ENCODE measurements at places on chromosomes 2 and 18.

DNA sequence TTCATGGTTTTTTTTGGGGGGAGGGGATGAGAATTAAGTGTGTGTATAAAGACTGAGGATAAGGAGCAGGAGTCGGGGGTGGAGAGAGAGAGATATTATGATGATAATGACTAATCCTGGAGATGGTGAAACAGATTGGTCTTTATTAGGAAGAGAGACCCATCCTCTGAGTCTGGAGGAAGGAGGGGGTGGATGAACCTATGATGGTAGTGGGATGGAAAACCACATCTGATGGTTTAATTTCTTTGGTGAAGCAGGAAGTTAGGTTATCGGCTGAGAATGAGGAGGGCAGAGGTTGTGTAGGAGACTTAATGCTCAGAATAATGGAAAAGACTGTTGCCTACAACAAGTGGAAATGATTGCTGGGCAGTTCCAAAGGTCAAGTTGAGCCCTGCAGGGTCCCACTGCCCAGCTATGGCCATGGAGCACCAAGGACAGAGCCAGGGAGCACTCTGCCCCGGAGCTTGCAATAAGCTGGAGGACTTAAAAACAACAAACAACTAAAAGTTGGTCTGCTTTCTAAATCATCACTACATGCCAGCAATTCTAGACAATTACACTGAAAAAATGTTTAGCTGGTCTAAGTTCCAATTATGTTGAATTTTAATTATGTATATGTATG lies 7.9 kb downstream of the SLC16A14 start:
- DNase-seq, result no peak

DNA sequence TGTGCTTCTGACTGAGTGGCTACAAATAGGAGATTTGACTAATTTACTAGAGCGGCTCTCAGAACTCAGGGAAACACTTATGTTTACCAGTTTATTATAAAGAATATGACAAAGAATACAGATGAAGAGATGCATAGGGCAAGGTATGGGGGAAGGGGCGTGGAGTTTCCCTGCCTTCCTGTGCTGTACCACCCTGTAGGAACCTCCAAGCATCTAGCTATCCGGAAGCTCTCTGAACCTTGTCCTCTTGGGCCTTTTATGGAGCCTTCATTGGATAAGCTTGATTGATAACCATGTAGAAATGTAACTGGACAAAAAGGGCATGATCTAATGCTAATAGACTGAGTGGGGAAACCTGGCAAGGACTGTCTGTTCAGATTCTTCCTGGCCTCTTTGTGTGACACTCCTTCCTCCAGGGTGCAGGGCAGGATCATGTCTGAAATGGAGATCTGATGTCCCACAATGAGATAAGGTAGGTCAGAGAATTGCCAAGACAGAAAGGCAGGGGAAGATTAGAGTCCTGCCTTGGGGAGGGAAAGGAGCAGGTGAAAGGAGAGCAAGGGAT lies 101.8 kb upstream of the NPAS2 start:
- no peak for DNase-seq

GRCh38 chr2:162125138-162125537 lies 26.9 kb downstream of the GCG start:
- DNase-seq, result no peak

- no peak for DNase-seq
These were observed 16.0 kb downstream of the SATB2 start for GRCh38 chr2:199441759-199442158.

DNA sequence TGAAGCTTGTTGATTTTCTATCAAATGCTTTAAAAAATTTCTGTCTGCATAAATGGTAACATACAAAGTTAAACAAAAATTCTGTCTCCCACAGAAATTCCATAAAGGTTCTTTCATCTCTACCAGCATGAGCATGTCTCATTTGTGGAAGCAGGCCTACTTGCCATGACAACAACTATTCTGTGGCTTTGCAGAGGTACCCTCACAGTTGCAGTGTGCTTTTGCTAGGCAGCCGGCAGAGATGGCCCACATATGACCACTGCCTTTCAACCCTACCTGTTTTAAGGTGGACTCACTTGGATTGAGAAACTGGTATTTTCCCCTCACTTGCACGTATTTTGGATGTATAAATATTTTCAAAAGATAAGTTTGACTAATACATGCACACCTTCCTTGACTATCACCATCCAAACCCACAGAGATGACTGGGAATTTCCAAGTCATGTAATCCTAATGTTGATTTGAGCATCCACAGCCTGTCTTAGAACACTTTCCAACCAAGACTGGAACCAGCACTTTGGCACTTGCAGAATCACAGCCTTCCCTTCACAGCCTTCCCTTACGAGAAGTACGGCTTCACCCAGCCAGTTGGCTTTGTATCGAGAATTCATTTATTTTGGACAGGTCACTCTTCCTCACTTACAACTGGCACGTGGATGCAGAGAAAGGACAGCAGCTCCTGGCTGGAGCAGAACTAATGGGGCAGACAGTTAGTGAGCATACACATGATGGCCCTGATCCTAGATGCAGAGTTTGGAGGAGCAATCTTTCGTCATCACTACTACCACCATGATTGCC lies 9.3 kb upstream of the FHL2 start:
- DNase-seq, result no peak

DNA sequence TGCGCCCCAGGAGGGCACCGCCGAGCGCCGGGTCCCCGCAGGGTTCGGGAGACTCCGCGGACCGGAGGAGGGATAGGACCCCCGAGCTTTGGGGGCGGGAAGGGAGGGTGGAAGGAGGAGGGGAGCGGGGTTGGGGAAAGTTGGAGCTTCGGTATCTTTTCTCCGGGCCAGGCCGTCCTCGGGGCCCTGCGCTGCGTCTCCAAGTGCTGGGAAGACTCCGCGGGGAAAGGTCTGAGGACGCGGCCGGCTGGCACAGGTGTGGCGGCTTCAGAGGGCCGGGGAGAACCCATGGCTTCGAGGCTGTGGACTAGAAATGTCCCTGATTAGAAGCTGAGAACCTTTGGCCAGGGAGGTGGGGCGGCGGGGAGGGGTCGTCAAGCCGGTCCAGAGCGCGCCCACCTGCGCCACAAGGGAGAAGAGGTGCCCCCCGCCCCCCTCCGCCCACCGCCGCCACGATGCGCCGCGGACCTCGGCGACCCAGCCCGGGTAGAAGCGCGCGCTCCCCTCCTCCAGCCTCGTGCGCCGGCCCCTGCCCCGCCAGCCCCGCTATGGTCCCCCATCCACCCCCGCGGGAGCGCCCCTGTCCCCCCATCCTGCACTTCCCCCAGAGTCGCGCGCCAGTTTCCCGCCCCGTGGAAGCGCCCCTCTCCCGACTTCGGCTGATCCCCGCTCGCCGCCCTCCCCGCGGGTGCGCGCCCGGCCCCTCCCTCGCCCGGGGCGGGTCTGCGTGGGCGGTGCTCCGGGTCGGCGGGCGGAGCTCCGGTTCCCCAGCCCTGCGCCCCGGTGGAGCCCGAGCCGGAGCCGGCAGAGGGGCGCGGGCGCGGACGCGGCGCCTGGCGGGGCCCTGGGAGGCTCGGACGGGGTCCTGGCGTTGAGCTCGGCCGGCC lies at the start of gene SNTG2:
Gene SNTG2 (plus strand): TSS at position 770 of the 887 bp plus-strand sequence. CDS start 148 bp downstream, outside the sequence.
- no peak for DNase-seq

DNA sequence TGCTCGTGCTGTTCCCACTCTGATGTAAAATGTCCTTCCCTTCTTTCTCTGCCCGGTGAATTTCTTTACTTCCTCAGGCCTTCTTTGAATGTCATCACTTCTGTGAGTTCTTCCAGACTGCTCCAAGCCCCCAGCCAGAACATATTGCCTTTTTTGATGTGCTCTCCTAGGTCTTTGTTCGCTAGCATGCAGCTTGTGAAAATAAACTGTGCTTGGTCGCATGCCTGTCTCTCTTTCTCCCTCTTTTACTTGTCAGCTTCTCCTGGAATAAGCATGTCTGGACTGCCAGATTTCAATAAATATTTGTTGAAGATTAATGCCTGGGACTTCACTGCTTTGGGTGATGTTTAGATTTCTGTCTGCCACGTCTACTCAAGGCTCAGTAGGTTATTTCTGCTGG lies 82.7 kb upstream of the ARHGAP28 start:
- no peak for DNase-seq

DNA sequence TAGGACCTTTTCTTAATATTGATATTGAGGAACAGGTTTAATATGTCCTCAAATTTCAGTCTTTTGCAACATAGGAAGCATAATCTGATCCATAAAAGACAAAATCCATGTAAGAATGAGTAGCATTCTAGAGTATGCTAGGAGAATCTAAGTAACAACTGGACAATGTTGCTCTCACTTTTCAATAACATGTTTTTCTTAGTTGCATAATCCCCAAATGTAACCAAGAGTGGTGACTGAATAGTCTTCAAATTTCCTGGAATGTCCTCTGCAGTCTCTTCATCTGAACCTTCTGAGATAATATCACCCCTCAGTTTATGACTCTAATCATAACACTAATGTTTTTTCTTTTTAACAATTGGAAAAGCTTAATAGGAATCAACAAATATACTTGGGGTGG lies 110.0 kb upstream of the ZEB2 start:
- DNase-seq, result no peak

DNA sequence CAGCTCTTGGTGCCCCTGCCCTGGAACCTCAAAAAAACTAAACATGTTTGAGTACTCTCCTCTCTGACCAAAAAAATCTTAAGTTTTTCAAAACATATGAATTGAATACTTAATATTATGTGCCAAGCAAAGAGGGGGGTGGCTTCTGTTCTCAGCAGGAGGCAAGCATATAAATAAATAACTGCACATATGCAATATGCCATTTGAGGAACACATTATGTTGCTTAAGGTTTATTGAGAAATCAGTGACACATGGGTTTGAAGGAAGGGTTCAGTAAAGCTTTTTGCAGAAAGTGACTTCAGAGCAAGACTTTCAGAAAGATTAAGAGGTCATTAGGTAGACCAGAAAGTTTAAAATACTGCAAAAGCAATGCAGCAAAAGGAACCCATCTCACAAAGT lies 429.2 kb downstream of the TDRD15 start:
- no peak for DNase-seq

- no peak for DNase-seq
These were observed 56.6 kb downstream of the NCKAP5 start for GRCh38 chr2:133511679-133512078.

GRCh38 chr2:119864318-119864717 lies 104.6 kb downstream of the PTPN4 start:
- peak; percentile 37 for DNase-seq

DNA sequence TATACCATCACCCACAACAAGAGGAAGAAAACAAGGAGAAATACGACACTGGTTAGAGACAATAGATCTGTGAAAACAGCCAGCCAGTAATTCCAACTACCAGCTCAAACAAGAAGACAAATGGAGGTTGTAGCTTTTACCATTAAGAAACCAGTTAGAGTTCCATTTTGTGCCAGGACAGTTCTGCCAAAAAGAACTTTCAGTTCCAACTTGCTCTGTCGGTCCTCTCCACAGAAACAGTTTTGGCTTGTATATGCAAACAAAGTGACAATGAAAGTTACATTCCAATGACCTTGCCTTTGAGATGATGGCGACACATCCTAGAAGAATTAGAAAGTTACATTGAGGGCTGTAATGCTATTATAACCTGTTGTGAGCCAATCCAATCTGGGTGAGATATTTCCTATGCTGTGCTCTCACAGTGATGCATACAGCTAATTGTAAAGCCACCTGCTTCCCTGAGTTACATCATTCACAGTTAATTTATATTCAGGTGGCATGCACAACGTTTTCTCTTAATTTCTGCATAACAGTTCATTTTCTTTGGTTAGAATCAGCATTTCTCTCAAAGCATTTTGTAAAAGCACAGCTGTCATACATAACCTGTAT lies 1378.4 kb upstream of the PIK3C3 start:
- DNase-seq, result no peak

- no peak for DNase-seq
These were observed 290.2 kb upstream of the ACVR2A start for GRCh38 chr2:147554521-147555107.

DNA sequence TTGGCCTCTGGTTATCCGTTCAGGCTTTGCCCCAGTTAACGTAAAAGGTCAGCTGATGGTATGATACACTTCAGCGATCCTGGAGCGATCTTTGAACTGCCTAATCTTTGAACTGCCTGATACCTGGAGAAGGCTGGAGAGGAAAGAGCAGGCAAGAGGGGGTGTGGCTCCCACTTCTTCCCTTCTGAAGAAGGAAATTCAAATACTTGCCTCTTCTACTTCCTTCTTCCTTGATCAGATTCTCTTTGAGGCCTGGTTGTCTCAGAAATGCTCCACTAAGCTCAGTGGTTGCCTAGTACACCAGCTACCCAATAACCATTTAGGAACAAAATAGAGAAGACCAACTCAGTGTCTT lies 619 bp downstream of the GALM start:
- no peak for DNase-seq

- no peak for DNase-seq
These were observed 13.3 kb upstream of the DUSP2 start for GRCh38 chr2:96158554-96158940.

- DNase-seq, result no peak
These were observed 327.5 kb upstream of the SALL3 start for GRCh38 chr18:78652001-78652545.

GRCh38 chr2:19753818-19754217 lies 148.0 kb downstream of the TTC32 start:
- no peak for DNase-seq

DNA sequence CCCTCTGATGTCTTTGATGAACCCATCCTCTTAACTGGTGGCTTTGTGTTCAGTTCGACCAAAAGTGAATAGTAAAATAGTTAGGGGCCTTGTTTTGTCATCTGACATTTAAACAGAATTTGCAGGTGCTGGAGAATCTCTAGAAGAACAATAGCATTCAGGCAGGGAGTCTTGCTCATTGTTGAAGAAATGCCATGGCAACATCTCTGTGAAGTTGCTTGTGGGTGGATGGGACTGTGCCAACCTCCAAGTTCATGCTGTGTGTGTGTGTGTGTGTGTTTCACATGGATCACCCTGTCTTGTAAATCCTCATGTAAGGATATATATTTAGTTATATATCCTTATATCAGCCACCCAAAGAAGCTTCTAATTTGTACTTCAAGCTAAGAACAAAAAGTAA lies 66.7 kb downstream of the SKA1 start:
- no peak for DNase-seq

- DNase-seq, result no peak
These were observed 24.5 kb downstream of the PTPN18 start for GRCh38 chr2:130380096-130380934.

DNA sequence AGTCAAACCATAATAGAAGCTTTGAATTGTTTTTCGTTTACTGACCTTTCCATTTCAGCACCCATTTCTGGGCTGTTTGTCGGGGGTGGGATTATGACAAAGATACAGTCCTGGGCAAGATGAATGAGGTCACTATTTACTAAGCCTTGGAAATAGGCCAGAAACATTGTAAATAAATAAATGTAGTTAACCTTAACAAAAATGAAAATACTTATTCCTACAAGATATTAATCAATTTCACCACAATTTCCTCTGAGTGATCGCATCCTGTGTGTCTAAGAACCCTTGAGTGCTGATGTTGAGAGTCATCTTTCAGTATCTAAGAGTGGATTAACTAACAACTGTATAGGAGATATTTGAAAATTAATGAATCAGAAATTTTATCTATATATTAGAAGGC lies 14.0 kb downstream of the ITGA4 start:
- no peak for DNase-seq

GRCh38 chr2:143792602-143793001 lies 663.4 kb downstream of the ARHGAP15 start:
- DNase-seq, result no peak

GRCh38 chr18:63591725-63592124 lies 4.6 kb downstream of the SERPINB13 start:
- no peak for DNase-seq

GRCh38 chr18:70826571-70826970 lies 537.7 kb downstream of the SOCS6 start:
- no peak for DNase-seq
